ENCODE measurements at places on chromosomes 4 and X.

- no peak for DNase-seq
These were observed 127.4 kb downstream of the RBM47 start for GRCh38 chr4:40502220-40502619.

DNA sequence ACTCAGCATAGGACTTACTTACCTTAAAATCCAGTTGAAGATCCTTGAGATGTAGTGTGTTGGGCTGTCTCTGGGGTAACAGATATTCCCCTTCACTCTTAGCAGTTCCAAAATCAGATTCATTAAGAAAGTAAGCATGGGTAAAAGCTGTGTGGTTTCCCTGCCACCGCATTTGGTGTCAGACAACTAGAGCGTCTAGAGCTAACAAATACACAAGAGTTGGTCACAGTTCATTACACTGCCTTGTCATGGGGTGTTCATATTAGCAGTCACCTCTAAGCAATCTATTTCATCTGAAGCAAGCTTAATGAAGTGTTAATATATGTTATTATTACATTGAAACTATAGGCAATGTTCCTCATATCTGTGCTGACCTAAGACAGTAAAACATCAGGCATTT lies 342.8 kb downstream of the PPARGC1A start:
- no peak for DNase-seq

- no peak for DNase-seq
These were observed 138.0 kb downstream of the RBMX2 start for GRCh38 chrX:130539721-130540321.

GRCh38 chrX:9492901-9493300 lies 28.0 kb downstream of the TBL1X start:
- DNase-seq = no peak

DNA sequence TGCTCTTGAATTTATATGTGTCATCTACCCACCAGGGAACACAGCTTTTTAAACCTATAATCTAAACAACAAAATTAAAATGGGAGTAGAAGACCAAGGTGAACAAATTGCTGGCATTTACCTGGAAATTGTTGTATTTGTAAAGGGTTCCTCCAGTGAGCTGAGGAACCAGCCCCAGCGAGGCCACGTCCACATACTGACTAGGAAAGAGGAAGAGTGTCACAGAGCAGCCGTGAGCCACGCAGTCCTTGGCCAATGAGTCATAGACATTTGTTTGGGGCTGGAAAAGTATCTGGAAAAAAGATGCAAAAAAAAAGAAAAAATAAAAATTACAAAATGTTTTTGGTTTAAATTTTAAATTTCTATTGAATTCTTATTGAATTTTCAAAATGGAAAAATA lies 58.7 kb downstream of the METTL14 start:
- no peak for DNase-seq

Measured in stimulated activated CD4-positive, alpha-beta T cell treated with anti-CD3 and anti-CD28 coated beads, Interleukin-15, amount 100 ng/mL, for 1 hour (primary cell).